Activated T-cell treated with anti-CD3 and anti-CD28 coated beads, Interleukin-2, amount 50 U/mL, for 1 hour (primary cell): ENCODE measurements at places on chromosomes 5 and 9.
A peak's percentile ranks its signal among the peaks of the same experiment; 100 is the strongest.

GRCh38 chr5:157521704-157522029, 53.9 kb downstream of the ADAM19 start:
- no peak for DNase-seq

- no peak for DNase-seq
These were observed 95.9 kb upstream of the TNC start for GRCh38 chr9:115213818-115214334.

DNA sequence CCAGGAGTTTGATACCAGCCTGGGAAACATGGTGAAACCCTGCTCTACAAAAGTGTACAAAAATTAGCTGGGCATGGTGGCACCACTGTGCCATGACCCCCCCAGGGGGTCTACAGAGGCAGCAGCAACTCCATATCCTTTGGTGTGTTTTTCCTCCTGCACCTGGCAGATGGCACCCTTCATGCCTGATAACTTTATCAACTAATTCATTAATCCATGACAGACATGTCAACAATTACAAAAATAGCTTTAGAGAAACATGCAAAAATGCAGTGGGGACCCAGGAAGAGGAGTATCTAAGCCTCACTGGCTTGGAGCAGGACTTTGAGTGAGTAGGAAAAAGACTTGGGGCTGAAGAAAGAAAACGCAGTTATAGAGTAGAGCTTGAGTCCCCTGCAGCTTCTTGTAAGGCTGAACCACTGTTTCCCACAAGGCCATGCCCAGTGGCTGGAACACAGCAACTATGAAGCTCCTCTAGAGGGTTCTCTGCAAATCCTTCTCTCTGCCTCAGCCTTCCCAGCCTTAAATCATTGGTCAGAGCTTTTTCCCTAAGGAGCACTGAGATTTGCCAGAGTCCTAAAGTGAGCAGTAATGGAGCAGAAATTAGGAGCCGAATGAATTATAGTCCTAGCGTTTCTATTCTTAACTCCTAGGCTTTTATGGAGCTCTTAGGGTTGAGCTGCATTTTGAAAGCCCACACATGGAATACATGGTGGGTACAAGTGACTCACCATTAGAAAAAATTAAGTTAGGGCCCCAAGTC, 25.5 kb upstream of the B4GALT1 start:
- DNase-seq: no peak

- no peak for DNase-seq
These were observed 297.2 kb downstream of the MED10 start for GRCh38 chr5:6080930-6081726.

DNA sequence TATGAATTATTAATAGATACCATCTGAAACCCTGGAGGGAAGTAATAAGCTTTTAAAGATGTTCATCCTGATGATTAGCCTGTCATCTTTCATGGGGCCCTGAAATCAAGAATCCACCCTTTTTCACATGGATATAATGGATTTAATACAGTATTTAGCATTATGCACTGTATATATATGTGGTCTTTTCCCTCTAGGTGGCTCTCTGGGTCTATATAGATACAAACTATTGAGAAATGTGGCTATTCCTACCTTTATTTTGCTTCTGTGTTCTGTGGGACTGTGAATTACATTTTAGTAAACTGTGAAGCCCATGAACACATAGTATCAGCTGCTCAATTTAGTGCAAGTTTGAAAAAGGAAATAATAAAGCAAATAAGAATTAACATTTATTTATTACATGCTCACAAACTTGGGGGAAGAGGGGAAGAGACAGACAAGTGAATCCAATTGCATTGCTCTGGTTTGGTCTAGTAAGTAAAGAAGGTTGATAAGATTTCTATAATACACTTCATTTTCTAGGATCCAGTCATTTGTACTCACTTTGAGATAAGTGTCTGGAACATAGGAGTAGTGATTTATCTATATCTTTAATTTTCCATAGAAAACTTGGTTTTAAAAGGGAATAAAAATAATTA, 112.2 kb downstream of the SCAMP1 start:
- no peak for DNase-seq

GRCh38 chr5:432201-432927, 10.6 kb upstream of the EXOC3 start:
- peak; percentile 8 for DNase-seq

GRCh38 chr5:59020611-59021285, 437.9 kb downstream of the RAB3C start:
- DNase-seq: no peak

DNA sequence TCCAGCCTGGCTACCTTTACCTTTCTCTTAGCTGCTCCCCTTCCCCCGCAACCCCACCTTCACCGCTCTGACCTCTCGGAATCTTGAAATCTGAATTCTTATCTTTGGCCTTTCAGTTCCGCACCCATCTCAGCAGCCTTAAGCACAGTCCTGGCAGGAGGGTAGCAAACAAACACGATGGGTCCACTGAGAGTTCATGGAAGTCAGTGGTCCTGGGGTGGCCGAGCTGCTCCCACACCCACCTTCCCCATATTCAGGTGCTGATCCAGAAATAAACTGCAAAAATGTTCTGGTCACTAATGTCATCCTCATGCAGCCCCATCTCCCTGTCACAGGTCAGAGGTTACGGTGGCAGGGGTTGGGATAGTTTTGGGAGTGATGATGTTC, 59.6 kb upstream of the TBC1D2 start:
- no peak for DNase-seq

DNA sequence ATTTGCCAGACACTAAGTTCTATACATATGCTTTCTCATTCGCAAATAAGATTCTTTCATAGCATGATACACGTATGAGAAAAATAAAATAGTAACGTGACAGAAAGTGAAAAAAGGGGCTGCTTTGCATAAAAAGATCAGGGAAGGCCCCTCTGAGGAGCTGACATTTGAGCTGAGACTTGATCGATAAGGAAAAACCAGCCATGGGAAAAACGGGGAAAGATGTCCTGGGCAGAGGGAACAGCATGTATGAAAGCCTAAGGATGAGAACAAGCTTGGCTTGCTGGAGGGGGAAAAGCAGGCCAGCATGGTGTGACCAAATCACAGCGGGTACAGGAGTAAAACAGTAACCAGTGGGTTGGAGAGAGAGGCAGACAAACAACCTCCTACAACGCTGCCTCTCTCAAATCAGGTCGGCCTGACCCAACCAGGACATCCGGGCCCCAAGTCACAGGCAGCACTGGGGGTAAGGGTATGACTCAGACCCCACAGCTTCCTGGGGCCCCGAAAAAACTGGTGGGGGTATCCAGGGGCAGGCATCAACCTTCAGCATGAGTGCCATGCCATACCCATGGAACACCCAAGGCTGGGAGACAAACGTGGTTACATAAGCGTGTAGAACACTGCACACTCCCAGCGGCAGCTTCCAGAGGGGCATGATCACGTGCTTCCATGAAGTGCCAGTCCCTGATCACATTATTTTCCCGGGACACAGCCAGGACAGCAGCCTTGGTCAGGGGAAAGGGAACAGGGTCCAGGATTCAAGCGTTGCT, 2.2 kb downstream of the TNIP1 start:
- DNase-seq: peak; percentile 64

DNA sequence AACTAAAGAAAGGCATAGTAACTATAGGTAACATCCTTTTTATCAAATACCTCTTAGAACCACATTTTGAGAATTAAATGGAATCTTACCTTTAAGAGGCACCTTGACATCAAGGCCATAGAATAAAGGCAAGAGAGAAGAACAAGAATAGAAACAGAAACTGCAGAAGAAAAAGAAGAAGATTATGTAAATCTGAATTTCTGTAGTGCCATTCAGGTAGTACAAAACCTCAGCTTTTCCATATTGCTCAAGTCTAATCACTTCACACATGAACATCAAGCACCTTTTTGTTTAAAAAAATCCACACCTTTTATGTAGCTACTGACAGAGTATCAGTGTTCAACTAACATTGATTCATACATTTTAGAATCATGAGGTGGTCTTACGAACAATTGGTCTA, 91.8 kb upstream of the DPYSL3 start:
- no peak for DNase-seq

DNA sequence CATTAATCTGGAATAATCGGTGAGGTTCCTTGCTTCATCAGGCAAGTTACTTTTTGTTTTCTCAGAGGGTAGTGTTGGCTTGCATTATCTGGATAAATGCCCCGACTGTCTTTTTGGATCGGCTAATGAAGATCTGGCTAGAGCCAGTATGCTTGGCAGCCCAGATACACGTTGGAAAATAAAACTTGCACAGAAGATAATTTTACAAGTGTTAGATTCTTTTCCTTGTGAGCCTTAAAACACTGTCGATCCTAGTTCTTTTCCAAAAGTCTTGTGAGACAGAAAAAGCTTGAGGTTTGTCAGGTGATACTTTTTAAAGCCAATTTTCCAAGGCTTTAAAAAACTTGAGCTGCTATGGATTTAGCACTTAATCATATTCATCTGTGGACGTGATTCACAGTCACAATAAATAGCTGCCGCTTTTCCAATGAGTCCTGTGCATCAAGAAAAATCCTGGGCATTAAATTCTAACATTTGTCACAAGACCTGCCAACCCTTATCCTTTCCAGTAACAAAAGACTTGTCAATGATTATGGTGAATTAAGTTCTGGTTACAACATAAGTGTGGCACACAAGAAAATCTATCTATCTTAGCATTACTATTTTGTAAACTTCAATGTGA, 68.5 kb downstream of the PRLR start:
- DNase-seq: no peak

DNA sequence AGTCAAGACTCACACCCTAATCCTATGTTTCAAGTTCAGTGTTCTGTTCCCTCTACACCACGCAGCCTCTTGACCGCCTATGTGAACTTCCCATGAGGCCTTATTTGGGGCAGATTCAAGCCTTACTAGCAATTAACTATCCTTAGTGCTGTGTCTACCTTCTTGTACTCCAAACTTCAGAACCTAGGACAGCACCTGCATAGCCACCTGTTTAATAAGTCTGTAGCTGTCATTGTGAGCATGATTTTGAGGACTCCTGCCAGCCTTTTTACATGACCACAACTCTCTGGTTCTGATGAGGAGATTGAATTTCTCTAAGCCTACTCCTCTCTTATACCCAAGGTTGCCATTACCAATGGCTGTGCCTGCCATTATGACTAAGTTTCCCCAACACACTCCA, 50.8 kb upstream of the PCSK1 start:
- no peak for DNase-seq

- DNase-seq: no peak
These were observed 83.0 kb upstream of the TNC start for GRCh38 chr9:115200711-115201505.

DNA sequence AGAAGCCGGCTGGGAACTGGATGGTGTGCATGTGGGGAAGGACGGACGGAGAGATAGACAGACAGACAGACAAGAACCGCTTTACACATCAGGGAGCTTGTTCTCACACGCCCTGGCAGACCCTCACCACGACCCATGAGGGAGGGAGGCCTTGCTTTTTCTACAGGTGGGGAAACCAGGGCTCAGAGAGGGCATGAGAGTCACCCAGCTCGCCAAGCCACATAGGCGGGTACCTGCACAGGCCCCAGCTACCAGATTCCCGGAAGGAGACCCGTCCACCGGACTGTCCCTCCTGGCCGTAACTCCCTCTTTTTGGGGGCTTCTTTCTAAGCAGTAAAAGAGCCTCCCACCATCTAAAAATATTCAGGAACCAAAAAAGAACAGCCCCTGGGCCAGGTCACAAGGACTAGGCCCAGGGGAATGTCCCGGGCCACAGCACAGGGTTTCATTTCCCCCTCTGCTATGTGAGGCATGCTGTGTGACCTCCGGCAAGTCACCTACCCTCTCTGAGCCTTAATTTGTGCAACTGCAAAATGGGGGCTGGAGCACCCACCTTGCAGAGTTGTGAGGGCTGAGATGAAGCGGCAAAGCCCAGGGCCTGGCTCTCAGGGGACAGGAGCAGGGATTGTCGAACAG, 84.4 kb upstream of the SARDH start:
- DNase-seq: no peak

DNA sequence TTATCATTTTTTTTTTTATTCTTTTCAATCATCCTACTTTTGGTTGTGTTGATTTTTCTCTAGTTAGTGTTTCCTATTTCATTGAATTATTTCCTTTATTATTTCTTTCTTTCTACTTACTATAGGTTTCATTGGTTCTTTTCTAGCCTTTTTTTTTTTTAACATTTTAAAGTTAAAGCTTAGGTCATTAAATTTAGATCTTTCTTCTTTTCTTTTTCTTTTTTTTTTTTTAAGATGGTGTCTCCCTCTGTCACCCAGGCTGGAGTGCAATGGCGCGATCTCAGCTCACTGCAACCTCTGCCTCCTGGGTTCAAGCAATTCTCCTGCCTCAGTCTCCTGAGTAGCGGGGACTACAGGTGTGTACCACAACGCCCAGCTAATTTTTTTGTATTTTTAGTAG, 43.0 kb upstream of the PPP2CA start:
- no peak for DNase-seq

DNA sequence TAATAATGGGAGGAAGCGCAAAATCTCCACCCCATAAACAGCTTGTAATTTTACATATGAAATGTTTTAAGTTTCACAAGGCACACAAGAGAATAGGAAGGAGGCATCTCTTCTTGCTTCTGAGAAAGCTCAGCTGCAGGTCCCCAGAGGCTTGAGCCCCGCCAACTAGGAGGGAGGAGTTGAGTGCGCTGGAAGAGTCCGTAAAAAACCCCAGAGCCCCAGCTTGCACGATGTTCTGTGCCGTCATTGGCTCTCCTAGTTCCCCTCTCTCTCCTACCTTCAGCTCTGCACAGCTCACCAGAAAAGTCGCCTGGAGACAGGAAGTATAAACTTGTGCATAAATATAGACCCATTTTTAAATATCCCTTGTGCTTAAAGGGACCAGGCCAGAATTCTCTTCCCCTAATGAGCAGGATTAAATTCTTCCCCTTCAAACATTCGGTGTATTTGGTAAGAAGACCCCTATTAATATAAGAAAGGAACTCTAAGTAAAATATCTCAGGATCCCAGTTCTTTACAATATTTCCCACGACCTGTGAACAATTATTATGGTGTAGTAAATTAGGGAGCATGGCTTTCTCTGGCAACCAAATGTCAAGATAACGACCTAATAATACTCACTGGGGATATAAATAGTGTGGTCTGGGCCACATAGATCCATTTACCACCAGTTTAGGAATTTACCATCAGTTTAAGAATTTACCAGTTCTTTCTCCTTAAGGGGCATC, 13.7 kb downstream of the GLRX start:
- DNase-seq: peak; percentile 74

DNA sequence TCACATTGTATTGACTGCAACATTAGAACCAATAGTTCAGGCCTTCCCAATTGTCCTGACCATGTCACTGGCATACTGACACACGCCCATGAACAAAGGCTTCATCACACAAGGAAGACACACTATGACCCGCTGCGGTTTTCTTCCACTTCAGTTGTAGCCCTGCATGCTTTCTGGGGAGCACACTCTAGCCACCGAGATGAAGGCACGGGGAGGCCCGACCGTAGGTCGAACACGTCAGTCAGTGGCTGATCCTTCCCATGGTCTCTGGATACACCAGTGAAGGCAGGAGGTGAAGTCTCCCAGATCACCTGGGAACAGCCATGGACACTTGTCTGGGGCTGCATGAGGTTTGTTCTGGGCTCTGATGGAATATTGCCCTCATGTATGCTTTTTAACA, 224.7 kb downstream of the FSTL4 start:
- no peak for DNase-seq

GRCh38 chr5:78586251-78586650, 62.3 kb downstream of the LHFPL2 start:
- DNase-seq: no peak
